ENCODE measurements at places on chromosomes 3 and 15.

- DNase-seq: no peak
Observed at GRCh38 chr3:105427332-105427731, 60.6 kb downstream of the ALCAM start.

DNA sequence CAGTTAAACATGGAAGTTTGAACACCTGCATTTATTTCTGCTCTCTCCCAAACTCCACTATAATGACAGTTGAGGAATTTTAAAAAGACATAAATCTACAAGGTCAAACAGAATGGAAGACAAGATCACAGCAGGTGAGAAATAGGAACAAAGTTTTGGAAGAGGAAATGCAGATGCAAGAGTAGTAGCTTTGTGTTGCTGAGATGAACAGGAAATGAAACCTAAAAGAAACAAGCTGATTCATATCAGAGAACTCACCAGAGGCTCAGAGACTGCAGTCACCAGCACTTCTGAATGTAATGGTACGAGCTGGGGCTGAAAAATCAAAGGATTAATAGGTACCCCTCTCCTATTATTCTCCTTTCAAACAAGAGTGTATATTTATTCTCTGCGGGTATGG, 459.9 kb downstream of the RAP2B start:
- DNase-seq: no peak

DNA sequence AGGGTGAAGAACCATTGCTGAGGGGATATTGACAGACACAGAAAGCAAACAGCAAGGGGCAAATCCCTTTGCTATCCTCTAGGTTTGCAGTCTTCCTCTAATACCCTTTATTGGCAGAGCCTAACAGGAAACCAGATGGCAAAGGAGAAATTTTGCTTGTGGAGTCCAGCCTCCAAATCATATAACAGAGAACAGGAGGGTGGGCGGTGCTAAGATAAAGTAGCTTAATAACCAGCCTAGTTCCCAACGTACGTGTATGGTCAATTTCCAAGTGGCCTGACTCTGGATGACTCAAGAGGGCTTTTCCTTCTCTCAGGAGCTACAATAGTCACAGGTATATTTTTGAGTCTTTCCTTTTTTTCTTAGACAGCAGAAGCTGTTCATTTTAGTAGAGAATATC, 404.5 kb downstream of the PDCD6IP start:
- DNase-seq: no peak

DNA sequence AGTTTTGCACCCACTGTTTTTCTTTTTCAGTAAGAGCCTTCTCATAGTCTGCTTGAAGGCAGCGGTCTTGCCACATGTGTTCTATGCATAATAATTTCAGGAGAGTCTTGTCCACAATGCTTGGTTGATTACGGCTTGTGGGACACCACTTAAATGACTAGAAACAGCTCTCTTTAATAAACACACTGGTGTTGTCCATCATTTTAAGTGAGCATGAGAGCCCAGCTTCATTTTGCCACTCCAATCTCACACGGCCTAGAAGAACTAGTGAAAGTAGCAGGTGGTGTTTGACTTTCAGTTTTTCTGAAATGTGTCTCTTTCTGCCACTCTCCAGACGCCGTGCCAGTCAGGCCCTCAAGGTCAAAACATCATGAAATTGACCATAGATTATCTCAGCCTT, 292.1 kb downstream of the LPP start:
- DNase-seq: peak; percentile 10

DNA sequence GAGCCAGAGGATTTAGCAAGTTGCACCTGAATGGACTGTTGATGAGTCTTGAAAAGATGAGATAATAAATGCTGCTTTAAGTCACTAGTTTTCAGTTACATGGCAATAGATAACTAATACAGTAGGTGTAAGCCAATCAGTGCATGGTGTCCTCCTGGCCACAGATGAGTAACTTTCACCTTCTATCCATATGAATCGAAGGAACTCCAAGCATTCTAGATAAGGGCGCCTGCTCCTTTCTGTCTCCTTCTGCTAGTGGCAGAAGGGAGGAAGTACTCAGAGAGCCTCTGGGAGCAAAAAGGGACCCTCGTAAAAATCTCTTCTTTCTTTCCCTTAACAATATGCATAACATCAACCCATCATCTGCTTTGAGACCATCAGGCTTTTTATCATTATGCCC, 37.3 kb downstream of the TM6SF1 start:
- no peak for DNase-seq

DNA sequence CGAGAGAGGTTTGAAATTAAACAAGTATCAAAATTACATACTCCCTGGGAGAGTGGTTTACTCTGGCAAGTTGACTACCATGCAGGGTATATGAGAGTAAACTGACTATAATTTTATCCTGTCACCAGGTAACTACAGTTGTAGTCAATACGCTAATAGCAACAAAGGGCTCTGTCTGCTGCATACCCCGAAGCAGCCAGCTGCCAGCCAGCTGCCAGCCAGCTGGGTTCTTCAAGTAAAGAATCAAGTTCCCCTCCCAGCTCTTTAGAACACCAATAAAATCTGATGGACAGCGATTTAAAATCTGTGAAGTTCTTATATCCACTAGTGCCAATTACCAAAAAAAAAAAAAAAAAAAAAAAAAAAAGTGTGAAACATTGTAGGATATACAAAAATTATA, 417.7 kb upstream of the CFAP20DC start:
- peak; percentile 24 for DNase-seq

- DNase-seq: no peak
Observed at GRCh38 chr3:177703788-177704187, 506.5 kb upstream of the TBL1XR1 start.

DNA sequence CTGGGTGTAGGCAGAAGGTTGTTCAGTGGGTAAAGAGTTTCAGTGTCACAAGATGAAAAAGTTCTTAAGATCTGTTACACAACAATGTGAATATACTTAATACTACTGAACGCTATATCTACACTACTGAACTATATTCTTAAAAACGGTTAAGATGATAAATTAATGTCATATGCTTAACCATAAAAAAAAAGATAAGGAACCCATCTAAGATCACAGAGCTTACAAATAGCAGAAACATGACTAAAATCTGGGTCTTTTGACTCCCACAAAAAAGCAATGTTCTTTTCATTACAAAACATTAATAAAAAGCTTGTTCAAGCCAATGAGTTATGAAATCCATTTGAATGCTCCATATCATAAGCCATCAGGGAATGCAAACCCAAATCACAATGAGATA, 34.4 kb downstream of the UBR1 start:
- no peak for DNase-seq

- no peak for DNase-seq
Observed at GRCh38 chr15:80643431-80643951, 51.6 kb upstream of the ABHD17C start.

DNA sequence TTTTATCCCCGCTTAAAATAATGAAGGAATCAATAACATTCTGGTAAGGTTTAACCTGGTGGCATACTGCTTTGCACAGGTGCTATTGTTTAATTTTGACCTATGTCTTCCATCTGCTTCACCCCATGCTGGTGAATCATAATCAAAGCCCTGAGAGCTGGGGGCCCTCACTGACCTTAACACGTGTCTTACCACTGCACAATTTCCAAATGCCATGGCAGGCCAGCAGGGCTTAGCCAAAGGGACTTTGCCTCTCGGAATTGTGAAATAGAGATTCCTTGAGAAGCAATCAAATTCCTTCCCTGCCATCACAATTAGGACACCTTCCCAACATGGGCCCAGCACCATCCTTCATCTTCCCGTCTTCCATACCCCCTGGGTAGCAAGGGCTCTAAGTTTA, 242.6 kb upstream of the THBS1 start:
- DNase-seq: no peak

GRCh38 chr3:13142552-13143380, 69.5 kb upstream of the IQSEC1 start:
- DNase-seq: no peak

- no peak for DNase-seq
Observed at GRCh38 chr15:50758712-50759205, 6.7 kb downstream of the SPPL2A start.

- DNase-seq: no peak
Observed at GRCh38 chr3:55718521-55718921, 231.4 kb upstream of the WNT5A start.

DNA sequence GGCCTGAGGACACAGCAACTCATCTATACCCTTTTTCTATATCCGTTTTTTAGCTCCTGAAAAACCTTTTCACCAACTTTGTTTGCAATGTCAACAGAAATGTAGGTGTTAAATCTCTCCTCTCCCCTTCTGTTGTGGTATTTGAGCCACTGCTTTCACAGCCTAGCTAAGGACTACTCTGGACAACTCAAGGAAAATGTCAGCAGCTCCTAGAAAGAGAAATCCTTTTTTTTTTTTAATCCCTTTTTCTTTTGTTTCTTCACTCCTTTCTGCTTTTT, 176.6 kb downstream of the KLHL25 start:
- DNase-seq: no peak

DNA sequence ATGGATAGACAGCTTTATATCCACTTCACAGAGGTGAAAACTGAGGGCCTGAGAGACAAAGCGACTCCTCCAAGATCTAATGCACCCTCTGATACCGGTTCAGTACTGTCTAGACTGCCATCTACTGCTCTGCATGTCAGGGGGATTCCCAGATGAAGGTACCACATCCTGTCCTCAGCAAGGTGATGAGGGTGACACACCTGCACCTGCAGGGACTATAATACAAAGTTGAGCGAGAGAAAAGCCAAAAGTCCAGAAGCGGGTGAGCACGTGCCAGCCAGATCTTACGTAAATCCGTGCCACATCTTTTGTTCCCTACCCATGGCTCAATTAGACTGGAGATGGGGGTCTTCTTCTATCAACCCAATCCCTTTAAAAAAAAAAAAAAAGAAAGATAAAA, 32.4 kb upstream of the HES1 start:
- DNase-seq: no peak

GRCh38 chr15:43538091-43538490, 20.7 kb downstream of the MAP1A start:
- no peak for DNase-seq

GRCh38 chr15:26729581-26729980, 43.3 kb downstream of the GABRB3 start:
- DNase-seq: no peak

- DNase-seq: no peak
Observed at GRCh38 chr15:58474741-58475323, 43.0 kb downstream of the LIPC start.

DNA sequence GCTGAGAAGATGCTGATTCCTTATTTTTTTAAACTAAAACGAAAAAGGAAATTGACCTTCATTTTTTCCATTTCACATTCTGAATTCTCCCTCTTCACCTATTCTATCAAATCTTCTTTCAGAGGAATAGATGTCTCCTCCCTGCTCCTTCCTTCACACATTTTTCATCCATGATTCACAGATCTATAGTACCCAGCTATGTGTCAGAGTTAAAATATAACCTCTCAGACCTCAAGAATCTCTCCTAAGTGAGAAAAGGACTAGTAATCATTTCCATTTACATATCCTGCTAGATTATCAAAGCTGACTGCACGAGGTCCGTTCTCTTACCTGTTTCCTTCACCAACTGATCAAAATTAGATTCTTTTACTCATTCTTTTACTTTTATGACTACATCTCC, 1297.6 kb upstream of the ALCAM start:
- no peak for DNase-seq

DNA sequence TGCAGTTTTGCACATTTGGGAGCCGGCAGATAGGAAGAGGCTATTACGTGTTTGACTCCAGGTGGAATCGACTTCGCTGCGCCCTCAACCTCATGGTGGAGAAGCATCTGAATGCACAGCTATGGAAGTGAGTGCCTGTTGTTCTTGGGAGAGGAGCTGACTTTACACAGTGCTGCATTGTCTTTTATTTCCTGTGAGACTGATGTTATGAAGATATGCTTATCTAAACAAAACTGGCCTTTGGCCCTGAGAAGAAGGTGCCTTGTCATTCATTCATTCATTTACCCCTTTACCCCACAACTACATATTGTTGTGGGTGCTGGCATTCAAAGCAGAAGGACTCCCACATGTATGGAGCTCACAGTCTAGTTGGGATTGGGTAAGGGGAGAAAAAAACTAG, 32.6 kb downstream of the PSMD6 start:
- no peak for DNase-seq

GRCh38 chr15:33524274-33524673, 213.5 kb downstream of the RYR3 start:
- peak; percentile 37 for DNase-seq

DNA sequence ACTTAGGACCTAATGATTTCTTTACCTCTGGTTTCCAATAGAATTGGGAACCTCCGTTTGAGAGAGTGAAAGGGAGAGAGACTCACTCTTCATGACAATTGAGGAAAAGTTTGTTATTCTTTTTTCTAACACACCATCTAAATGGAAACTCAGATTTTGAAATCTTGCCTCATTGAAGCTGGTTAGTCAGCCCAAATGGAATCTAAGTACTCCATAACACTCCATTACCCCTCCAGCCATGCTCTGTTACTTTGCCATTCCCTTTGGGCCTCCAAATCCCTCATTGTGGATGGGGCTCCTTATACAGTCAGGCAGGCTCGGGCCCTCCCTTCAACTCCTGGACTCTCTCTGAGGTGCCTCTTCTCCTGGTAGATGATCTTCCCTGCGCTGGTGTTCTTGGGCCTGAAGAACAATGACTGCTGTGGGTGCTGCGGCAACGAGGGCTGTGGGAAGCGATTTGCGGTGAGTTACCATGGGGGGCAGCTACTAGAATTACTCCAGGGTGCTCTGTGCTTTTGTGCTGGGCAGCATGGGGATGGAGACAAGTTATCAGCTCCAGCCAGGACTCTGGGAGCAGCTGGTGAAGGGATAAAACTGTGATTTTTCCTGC, 1.1 kb downstream of the TM4SF4 start:
- DNase-seq: no peak

DNA sequence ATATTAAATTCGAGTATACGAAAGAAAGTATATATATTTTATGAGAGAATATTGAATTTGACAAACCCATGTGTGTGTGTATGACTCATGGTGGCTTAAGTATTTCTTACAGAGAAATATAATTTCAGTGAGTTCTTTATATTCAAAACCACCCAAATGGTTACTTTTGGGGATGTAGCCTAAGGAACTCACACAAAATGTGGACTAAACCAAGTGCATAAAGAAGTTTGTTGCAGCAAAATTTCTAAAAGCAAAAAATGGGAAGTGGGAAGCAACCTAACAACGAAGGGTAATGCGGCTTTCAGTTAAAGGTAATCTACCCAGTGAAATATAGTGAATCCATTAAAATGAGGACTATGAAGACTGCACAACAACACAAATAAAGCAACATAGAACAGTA, 277.1 kb downstream of the EDEM1 start:
- no peak for DNase-seq

- DNase-seq: no peak
Observed at GRCh38 chr3:55170444-55170843, 242.6 kb upstream of the LRTM1 start.

DNA sequence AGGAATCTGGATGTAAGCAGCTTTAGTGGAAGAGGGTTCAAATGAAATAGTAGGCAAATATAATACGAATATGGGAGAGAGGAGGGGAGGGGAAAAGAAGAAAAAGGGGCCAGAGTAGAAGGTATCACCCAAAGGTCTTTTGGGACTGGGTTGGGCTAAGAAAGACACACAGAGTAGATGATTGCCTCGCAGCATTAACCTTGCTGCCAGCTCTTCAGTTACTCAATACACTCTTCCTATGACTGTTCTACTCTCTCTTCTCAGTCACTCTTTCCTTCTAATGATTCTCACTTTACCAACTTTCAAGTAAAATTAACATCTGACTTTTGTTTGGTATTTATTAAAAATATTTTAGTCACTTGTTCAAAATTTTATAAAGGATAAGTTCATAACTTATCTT, 52.8 kb downstream of the CLASP2 start:
- no peak for DNase-seq

- DNase-seq: no peak
Observed at GRCh38 chr3:195159814-195160165, 111.2 kb downstream of the XXYLT1 start.
